ENCODE measurements at places on chromosomes 5 and 9.

GRCh38 chr9:81595887-81596543, 93.3 kb downstream of the TLE1 start:
- DNase-seq = no peak

- DNase-seq = no peak
These were observed 106.1 kb upstream of the SLC44A1 start for GRCh38 chr9:105138306-105138801.

DNA sequence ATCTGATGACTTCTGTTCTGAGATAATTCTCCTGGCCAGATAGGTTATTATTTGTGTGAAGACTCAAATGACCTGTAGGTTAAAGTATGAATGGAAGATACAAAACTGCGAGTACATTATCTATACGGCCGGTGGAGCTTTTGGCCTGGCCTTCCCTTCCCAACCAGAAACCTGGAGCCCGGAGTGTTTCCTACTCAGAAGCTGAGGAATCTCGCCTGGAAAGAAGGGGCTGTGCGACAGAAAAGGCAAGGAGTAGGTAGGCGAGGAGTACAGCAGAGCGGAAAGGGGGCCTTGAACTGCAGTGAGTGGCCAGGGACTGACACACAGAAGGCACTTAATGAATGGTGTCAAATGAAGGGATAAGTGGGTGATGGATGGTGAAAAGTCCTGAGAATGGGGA, 34.6 kb downstream of the ANGPTL2 start:
- DNase-seq = no peak

DNA sequence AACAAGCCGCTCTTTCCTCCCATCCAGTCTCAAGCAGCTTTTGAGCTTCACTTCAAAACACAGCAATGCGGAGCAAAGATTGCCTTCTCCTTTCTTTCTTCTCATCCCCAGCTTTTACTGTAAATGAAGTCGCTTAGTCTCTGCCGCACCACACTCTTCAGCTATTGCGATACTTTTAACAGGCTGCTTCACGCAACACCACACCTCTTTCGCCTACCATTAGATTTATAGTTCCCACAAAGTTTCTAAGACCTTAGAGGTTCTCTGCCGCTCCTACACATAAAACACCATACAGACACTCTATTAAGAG, 711 bp downstream of the PGGT1B start:
- no peak for DNase-seq

GRCh38 chr5:93721071-93721470, 20.3 kb downstream of the POU5F2 start:
- DNase-seq = no peak

- DNase-seq = no peak
These were observed 46.4 kb upstream of the DNAH5 start for GRCh38 chr5:13990896-13991295.

DNA sequence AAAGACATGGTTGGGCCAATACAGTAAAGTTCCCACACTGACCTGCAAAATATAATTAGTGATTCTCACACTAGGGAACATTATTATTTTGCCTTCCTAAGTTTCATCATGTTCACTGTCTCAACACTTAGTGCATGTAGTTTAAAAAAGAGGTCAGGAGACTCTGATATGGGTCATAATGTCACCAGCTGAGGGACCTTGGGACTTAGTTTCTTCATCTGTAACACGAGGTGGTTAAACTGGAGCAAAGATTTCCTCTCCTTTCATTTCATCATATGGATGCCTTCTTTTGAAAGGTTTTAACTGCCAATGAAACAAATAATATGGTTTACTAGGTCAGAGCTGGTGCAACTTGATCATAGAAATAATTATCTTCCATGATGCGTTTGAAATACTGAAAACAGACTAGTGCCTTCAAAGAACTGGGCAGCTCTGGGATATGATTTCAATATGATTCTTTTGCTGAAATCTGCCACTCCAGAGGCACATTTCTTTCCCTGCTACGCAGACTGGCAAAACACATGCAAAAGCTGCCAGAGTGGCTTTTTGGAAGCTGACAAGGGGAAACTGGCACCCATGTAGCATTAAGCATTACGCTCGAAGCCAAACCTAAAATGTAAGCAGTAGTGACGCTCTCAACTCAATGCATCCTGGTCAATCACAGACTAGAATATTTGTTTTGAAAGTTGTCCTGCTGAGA, 20.8 kb downstream of the RETREG1 start:
- DNase-seq = no peak

DNA sequence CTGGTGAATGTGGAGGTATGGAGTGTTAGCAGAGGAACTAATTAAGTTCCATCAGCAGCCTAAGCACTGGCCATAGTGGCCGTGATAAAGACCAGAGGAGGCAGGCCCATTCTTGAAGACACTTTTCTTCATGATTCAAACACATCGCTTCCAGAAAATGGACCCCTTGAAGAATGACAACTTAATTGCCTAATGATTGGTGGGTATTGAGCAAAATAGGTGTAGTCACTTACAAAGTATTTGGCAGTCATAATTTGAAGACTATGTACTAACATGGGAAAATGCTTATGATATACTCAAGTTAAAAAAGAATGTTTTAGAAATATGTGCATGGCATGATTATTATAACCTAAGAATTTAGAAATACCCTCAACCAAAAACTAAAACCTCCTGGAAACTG, 44.8 kb downstream of the MEGF10 start:
- no peak for DNase-seq

GRCh38 chr5:75496026-75496425, 15.4 kb downstream of the CERT1 start:
- DNase-seq = no peak

GRCh38 chr5:166401391-166401790, 1890.1 kb upstream of the WWC1 start:
- DNase-seq = no peak

DNA sequence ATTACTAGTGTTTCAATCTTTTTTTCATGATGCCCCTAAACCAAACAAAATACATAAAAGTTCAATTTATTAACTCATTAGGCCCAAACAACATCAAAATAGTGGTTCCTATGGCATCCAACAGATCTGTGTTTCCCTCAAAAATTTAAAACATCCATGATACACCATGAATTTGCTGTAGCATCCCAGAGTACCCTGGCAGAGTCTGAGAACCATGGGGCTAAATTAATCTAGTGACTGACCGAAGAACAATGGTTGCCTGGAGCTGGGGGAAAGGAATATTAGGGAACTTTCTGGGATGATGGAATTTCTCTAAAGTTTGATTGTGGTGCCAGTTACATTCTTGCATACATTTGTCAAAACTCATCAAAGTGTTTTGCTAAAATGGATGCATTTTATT, 79.5 kb upstream of the TRIO start:
- DNase-seq = no peak

Measured in activated CD8-positive, alpha-beta memory T cell treated with anti-CD3 and anti-CD28 coated beads for 1 hour (primary cell).